ENCODE measurements at places on chromosomes 7 and 10.
A peak's percentile ranks its signal among the peaks of the same experiment; 100 is the strongest.

DNA sequence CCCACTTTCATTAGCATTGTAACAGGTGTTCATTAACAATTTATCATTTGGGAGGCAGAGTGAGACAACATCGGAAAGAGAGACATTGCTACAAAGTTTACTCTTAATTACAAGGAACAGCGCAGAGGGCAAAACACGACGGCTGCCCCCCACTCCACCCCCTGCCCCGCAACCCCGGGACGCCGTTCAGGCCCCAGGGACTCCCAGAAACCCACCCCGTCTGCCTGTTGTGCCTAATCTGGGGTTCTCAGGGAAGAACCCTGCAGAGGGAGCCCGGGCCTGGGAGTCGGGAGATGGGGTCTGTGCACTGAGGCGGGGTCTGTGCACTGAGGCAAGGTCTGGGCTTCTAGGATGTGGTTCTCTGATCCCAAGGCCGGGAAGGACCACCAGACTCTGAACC lies 25.2 kb downstream of the UNCX start:
- no peak for DNase-seq

DNA sequence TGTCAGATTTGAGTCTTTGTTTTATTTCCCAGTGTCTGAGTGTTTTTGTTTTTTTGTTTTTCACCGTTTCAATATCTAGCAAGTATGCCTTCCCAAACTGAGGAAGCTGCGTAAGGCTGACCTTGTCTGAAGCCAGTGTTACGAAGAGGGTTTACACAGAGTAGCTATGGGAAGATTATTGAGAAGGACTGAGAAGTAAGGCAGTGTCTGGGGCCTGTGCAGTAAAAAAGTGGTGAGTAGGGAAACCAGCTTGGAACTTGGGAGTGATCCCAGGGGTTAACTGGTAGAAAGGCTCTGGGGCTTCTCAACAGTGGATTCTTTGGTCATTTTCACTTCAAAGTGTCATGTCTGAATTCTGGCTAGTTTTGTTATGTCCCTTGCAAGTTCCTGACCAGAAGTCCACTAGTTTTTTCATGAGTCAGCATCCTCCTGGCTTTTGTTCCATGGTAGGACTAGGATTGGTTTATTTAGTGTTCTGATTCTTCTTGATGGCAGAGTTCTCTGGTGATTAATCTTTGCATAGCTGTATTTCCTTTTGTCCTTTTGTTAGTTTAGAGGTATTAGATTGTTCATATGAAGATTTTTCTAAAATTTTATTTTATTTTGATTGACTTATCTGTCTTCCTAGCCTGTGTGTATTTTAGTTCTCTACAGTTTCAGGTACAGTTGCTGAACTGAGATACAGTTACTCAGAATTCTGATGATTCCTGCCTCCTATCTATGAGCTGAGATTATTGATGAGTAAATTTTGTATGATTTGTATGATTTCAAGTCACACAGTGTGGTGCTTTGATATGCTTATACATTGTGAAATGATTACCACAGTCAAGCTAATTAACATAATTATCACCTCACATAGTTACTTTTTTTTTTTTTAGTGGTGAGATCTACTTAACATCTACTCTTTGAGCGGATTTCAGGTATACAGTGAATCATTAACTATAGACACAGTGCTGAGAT lies 19.0 kb downstream of the GARS1 start:
- no peak for DNase-seq

DNA sequence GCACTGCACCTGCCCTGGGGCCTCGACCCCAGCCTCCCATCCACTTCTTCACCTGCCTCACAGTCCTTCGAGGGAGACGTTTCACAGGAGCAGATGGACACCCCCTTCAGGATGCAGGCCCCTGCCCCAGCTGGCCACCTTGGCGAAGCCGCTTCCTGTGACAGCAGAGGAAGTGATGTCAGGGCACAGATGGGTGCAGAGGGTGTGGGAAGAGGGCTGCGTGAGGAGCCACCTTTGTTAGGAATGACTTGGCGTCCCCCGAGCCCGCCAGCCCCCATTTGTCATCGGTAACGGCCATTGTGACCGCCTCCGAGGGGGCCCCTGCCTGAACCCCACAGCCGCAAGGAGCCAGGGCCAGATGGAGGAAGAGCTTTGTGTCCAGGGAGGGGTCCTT lies 47.4 kb upstream of the SLC29A3 start:
- no peak for DNase-seq

- no peak for DNase-seq
These were observed 14.7 kb downstream of the MMS19 start for GRCh38 chr10:97483506-97483905.

- DNase-seq = no peak
These were observed 708.1 kb downstream of the GRID1 start for GRCh38 chr10:85658518-85658917.

GRCh38 chr7:40673285-40673684 lies 538.5 kb downstream of the SUGCT start:
- DNase-seq = no peak

- DNase-seq = no peak
These were observed 526.4 kb downstream of the DNAJB6 start for GRCh38 chr7:157863176-157863575.

GRCh38 chr10:124041675-124042445 lies 51.5 kb downstream of the CHST15 start:
- DNase-seq = no peak

DNA sequence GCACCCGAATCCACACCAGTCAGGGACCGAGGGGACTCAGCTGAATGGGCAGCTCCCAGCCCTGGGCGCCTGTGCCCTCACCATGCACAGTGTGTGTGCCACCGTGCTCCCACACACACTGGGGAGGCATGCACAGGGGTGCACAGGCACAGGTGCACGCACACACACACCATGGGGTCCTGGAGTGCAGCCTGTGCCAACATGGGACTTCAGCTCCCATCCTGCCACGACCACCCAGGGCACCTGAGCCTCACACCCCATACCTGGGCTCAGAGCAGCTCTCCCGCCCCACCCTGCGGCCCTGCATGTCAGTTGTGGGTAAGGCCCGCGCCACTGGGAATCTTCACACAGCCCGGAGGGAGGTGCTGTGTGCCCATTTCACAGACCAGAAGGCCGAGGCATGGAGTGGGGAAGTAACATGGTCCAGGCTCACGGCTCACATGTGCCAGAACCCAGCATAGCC lies 8.0 kb downstream of the ELFN1 start:
- peak; percentile 14 for DNase-seq

GRCh38 chr10:97498076-97498840 lies at the start of gene MMS19:
Gene MMS19 (minus strand): TSS chr10:97498422. CDS start chr10:97498384, 38 bp downstream.
- DNase-seq = peak; percentile 99

GRCh38 chr10:4101918-4102654 lies 317.1 kb upstream of the KLF6 start:
- no peak for DNase-seq

DNA sequence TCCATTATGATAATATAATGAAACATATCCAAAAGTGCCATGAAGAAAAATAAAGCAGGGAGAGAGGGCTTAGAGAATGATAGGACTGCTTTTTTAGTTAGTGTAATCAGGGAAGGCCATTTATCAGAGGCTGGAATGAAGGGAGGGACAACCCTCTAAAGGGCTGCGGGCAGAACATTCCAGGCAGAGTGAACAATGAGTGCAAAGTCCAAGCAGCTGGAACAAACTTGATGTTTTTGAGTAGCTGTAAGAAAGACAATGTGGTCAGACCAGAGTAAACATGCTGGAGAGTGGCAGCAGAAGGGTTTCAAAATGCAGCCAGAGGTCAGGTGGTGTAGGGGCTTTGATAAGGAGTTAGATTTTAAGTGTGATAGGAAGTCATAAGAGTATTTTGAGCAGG lies 65.6 kb upstream of the CCDC6 start:
- no peak for DNase-seq

DNA sequence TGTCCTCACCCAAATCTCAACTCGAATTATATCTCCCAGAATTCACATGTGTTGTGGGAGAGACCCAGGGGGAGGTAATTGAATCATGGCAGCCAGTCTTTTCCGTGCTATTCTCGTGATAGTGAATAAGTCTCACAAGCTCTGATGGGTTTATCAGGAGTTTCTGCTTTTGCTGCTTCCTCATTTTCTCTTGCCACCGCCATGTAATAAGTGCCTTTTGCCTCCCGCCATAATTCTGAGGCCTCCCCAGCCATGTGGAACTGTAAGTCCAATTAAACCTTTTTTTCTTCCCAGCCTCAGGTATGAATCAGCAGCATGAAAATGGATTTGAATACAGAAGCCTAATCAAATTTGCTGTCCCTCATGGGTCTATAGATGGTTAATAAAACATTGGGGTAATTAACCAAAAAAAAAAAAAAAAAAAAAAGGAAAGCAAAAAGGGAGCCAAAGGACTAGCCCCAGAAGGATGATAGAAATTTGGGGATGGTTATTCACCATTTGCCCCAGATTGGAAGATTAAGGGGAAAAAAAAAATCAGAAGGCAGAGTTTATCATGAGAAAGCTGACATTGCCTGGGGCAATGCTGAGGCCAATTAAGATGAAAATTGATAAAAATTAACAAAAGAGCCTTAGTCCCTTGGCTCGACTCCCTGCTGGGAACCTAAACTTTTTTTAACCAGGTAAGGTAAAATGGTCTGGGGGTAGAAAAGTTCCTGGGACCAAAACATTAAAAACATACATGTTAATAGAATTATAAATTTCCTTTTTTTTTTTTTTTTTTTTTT lies 27.6 kb downstream of the AVL9 start:
- no peak for DNase-seq

DNA sequence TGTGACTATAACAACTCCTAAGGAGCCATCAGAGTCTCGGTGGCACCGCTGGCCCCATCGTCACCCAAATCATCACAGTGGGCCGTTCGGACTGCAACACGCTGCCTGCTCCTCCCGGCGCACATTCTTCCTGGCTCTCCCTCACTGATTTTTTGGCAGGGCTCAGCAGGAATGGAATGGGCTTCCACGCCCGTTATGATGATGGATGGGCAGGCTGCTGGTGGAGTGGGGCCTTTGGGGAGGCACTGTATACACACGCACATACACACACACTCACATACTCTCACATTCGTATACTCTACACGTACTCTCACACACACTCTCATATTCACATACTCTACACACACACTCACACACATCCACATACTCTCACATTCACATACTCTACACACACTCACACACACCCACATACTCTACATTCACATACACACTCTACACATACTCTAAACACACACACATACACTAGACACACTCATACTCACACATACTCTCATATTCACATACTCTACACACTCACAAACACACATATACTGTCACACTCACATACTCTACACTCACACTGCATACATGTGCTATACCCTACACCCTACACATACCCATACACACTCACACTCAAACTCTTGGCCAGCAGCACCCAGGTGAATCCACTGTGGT lies 99.8 kb downstream of the KCNMA1 start:
- DNase-seq = no peak

DNA sequence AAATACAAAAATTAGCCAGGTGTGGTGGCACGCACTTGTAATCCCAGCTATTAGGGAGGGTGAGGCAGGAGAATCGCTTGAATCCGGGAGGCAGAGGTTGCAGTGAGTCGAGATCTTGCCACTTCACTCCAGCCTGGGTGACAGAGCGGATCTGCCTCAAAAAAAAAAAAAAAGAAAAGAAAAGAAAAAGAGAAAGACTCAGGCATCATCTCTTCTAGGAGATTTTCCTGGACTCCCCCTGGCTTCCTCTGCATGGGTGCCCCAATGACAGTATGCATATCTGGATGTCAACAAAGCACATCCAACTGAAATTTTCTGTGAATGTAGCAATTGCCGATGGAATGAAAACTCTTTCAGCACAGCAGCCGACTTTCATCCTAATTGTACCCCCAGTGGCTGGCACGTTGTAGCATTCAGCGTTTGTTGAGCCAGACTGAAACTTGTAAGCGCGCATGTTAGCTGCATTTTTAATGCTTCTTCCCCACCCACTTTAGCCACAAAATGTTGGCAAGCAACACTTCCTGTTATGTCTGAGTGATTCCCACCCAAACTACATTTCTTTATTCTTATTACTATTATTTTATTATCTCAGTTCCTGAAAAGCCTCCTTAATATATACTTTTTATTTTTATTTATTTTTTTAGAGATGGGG lies 70.2 kb downstream of the PRTFDC1 start:
- DNase-seq = no peak

- no peak for DNase-seq
These were observed 6.7 kb upstream of the OTUD1 start for GRCh38 chr10:23432166-23432565.

DNA sequence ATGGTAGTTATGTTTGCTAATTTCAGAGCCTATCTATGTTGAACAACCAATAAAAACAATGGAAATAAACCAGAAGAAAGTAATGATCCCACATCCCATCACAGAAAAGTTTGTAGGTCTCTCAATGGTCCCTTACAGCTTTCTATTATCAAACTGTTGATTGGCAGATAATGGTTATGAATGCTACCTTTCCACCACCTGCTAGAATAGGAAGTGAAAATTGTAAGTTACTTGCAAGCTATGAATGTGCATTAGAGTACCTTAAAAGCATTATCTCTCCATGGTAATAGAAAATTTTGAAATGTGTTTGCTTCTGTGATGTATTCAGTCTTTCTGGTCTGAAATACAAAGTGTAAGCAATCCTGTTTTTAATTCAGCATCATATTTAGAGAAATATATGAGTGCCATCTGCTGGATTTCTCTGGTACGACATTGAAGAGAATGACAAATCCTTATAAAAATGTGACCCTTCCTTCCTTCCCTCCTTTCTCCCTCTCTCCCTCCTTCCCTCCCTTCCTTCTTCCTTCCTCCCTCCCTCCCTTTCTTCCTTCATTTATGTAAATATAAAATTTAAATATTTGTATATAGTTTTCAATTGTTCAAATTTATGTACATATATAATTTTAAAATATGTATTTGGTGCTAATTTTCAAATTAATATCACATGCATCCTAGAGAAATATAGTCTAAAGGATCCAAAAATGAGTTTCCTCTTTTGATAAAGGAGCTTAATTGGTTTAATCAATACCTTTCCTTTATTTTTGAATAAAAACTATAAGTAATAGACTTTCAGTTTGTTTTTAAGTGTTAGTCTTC lies 41.4 kb upstream of the PNLIPRP3 start:
- no peak for DNase-seq

- no peak for DNase-seq
These were observed 139.5 kb downstream of the PFKFB3 start for GRCh38 chr10:6342096-6342685.

- no peak for DNase-seq
These were observed 91.1 kb upstream of the DDC start for GRCh38 chr7:50656141-50656895.

DNA sequence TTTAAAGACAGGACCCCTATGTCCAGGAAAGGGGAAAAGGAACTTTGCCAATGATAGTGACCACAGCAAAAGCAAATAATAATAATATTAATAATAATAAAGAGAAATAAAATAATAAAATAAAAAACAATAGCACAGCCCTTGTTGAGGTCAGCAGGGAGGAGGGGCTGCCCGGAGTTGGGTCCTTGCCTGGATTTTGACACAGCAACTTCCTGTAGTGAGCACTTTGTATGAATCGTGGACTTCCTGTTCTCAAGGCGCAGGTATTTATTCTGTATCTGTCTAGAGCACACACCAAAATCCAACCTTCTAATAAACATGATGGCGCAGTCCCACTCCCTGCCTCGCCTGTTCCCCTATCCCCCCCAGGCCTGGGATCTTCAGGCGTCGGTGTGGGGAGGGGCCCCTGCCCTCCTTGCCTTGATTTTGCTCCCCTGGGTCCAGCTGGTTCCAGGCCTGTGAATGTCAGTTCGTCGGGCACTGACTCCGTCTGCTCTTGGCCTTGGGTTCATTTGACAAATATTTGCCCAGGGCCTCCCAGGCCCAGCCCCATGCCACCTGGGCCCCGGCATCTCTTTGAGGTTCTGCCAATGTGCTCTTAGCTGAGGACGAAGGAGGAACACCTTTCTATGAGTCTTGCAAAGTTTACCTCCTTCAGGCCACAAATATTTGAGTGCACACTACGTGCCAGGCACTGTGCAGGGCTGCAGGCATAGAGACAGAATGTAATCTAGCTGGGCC lies 13.9 kb downstream of the TRIM8 start:
- DNase-seq = no peak
